ENCODE measurements at places on chromosomes 6 and 20.

GRCh38 chr6:33445119-33445603 is 9.2 kb upstream of the ZBTB9 start:
- DNase-seq: no peak

- DNase-seq: no peak
These were observed 61.1 kb upstream of the TCF21 start for GRCh38 chr6:133827766-133828165.

DNA sequence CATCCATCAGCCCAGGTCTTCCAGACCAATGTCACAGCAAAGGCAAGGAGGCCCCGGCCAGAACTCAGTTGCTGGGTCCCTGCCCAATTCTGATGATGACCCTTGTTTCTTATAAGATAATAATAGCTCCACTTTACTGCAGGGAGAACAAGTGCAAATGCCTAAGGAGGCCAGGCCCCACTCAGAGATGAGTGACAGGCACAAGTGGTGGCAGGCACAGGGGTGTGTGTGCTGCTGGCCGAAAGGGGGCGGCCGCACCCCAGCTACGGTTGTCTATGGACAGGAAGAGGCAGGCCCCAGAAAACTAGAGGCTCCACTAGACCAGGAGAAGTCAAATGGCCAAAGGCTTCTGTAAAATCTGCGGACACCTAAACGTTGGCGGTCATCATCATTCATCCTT is 28.6 kb downstream of the GNAS-AS1 start:
- no peak for DNase-seq

GRCh38 chr6:32397252-32397920 is 9.6 kb downstream of the BTNL2 start:
- DNase-seq: peak; percentile 64

- no peak for DNase-seq
These were observed 296.4 kb upstream of the CDH4 start for GRCh38 chr20:60955706-60956105.
